Stomach (tissue), 19 donors: ENCODE measurements at places on chromosomes 3 and 15. TPM values are rescaled to one million over a fixed set of nuclear protein-coding genes. Genes with fewer than 3 reads are reported as not detected.

DNA sequence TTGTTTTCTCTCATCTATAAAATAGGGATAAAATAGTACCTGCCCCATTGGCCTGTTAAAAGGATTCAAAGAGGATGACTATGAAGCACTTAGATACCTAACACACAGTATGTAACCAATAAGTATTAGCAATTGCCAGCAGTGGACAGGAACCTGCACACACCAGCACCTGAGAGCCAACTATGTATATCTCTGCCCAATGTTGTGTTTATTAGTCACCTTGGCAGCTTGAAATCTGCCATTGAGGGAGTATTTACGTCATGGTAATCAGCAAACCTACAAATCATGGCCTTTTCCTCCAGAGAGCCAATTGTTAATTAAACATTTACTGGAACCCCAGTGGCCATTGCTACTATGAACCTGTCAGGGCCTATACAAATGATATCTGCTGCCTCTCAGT is 13.8 kb downstream of the LARS2 start:
- DNase-seq: no peak

SKOR1 gene
- total RNA-seq: 5.8 TPM

CCDC80 gene
- 2.3 TPM for total RNA-seq

TF gene
- under 0.01 TPM for total RNA-seq

- DNase-seq: no peak
Measured at GRCh38 chr3:12622335-12622734, 41.6 kb downstream of the RAF1 start.

DNA sequence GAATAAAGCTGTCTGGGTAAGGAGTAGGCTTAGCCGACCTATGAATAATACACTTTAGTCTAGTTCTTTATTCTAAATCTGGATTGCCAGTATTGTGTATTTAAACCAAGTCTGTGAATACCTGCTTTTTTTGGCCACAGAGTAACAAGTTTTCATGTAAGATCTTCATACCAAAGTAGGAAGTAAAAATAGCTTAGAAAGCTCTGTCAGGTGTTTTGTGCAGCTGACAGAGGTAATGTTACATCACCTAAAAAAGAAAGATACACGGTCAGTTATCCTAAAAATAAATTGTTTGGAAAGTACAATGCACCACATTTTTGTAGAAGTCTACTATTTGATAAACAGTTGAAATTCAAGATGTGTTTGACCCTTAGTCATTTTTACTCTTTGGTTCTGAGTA is 16.5 kb downstream of the CALML4 start:
- DNase-seq: no peak
